ENCODE measurements at places on chromosomes 4 and X. TPM values are rescaled to one million over a fixed set of nuclear protein-coding genes. Genes with fewer than 3 reads are reported as not detected.

INPP4B gene
- 49.3 TPM for total RNA-seq

DNA sequence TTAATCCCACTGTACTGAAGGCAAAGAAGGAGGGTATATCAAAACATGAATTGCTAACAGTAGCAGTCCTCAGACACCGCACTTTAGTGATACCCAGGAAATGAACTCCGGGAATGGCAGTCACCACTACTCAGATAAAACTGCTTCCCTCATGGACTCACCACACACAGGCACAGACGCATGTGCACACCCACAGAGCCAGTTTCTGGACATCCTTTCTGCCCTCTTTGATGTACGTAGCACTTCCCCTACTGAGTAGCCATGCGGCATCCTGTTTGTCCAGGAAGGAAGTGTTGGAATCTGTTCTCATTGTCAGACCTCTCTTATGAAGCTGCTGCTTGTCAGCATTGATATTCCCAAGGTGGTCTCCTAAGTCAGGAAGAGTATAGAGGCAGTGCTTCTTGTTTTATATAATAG, 95.7 kb downstream of the DCLK2 start:
- peaks cover 64% of the 10 kb centered on the region for H3K36me3 ChIP-seq
- no peak for DNase-seq
- H3K4me1 ChIP-seq: peaks cover 90% of the 10 kb centered on the region
- H3K4me3 ChIP-seq: peak overlapping the region; percentile 6
- H3K27ac ChIP-seq: peak overlapping the region; percentile 68

SHOX gene
- 39.7 TPM for total RNA-seq

CCDC120 gene
- not detected for total RNA-seq

DNA sequence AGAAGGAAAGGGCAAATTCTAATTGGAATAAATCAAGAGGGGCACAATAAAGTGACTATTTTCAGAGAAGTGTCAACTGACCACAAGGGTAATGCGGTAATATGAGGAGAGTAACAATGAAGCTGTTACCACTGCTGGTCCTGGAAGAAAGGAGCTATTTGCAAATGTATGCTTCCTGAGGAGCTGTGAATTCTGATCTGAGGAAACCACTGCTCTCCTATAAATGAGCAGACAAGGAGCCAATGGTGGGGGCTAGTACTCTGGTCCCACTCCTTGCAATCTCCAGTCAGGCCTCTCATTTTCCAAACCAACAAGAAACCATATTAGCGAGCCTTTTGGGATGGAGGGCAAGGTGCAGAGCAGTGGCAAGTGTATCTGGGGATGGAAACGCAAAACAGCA, 770.2 kb downstream of the FSTL5 start:
- H3K4me1 ChIP-seq: no peaks in the 10 kb centered on the region
- H3K27ac ChIP-seq: no peak overlapping the region
- DNase-seq: no peak
- no peak overlapping the region for H3K4me3 ChIP-seq
- H3K36me3 ChIP-seq: no peaks in the 10 kb centered on the region

DNA sequence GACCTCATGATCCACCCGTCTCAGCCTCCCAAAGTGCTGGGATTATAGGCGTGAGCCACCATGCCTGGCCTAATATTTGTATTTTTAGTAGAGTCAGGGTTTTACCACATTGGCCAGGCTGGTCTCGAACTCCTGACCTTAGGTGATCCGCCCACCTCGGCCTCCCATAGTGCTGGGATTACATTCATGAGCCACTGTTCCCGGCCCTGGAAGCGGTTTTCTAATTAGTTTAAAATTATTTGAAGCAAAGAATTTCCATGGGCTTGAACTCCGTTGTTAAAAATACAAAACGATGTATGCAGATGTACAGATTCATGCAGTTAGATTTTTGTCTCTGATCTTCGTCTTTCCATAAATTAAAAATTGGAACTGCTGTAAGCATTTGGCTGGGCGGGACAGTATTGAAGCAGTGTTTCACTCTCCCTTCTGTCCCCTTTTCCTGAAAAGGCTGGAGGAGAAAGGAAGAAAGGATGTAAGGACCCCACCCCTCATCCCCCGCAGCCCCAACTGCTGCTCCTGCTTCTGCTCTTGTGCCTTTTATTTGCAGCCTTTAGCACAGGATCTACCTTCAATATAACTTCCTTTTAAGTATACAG, 12.0 kb downstream of the TRAPPC11 start:
- H3K27ac ChIP-seq: no peak overlapping the region
- peaks cover 12% of the 10 kb centered on the region for H3K36me3 ChIP-seq
- DNase-seq: no peak
- no peaks in the 10 kb centered on the region for H3K4me1 ChIP-seq

- no peaks in the 10 kb centered on the region for H3K36me3 ChIP-seq
- H3K4me3 ChIP-seq: no peak overlapping the region
- H3K4me1 ChIP-seq: no peaks in the 10 kb centered on the region
- peaks cover 4% of the 10 kb centered on the region for H3K27me3 ChIP-seq
- no peak overlapping the region for H3K27ac ChIP-seq
Observed at GRCh38 chrX:13828392-13828791, 11.5 kb upstream of the GPM6B start.

- H3K27me3 ChIP-seq: no peaks in the 10 kb centered on the region
- H3K36me3 ChIP-seq: peaks cover 11% of the 10 kb centered on the region
- no peak overlapping the region for H3K27ac ChIP-seq
- no peak for DNase-seq
- H3K4me3 ChIP-seq: no peak overlapping the region
Observed at GRCh38 chr4:75831856-75832405, 70.3 kb downstream of the PPEF2 start.

- no peak for DNase-seq
- H3K4me1 ChIP-seq: no peaks in the 10 kb centered on the region
- no peaks in the 10 kb centered on the region for H3K36me3 ChIP-seq
- no peak overlapping the region for H3K27ac ChIP-seq
- no peak overlapping the region for H3K4me3 ChIP-seq
Observed at GRCh38 chrX:11678158-11678557, 12.4 kb upstream of the ARHGAP6 start.

- no peaks in the 10 kb centered on the region for H3K27me3 ChIP-seq
- no peaks in the 10 kb centered on the region for H3K4me1 ChIP-seq
- no peak overlapping the region for H3K4me3 ChIP-seq
- H3K36me3 ChIP-seq: no peaks in the 10 kb centered on the region
- no peak overlapping the region for H3K27ac ChIP-seq
Observed at GRCh38 chrX:151710457-151710856, 5.4 kb upstream of the FATE1 start.

DNA sequence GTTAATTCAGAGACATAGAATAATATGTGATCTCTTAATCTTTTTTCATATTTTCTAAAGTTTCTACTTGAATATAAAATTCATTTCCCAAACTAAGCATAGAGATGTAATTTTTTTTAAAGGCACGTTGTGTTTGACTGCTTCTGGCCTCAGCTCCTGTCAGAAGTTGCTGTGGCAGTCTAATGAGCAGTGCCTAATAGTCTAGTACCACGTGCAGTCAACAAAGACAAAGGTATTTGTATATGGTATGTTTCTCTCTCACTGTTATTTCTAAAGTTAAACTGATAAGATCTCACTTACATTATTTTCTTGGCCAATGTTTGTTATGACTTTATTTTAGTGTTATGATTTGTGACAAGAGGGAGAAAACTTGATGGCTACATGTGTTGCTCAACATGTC, 48.6 kb upstream of the MCUB start:
- H3K27ac ChIP-seq: no peak overlapping the region
- no peak overlapping the region for H3K4me3 ChIP-seq
- no peaks in the 10 kb centered on the region for H3K4me1 ChIP-seq
- H3K36me3 ChIP-seq: peaks cover 22% of the 10 kb centered on the region

DNA sequence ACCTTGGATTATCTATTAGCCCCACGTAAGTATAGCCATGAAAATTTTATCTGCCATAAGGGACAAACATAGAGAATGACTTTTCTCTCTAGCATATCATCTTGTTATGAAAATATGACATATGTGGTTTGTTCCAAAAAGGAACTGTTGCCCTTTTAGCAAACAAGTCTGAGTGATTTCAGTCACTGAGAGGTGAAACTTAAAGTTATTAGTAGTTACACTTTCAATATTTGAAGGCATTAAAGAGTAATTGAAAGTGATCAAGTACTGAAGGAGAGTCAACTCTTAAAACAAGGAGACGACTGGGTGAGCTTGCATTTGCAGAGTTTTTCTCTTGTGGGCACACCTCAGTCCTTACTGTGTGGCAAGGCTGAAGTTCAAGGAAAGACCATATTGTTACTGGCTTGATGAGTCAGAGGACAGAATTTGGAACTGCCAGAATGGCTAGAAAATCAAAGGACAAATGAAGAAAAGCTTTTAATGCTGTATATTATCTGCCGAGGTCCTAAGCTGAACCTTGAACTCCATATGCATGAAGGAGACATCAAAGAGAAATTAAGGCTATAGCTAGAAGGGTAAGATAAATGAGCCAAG, 205.1 kb upstream of the EMCN start:
- H3K4me1 ChIP-seq: no peaks in the 10 kb centered on the region
- no peaks in the 10 kb centered on the region for H3K36me3 ChIP-seq
- no peak for DNase-seq
- no peaks in the 10 kb centered on the region for H3K27me3 ChIP-seq
- no peak overlapping the region for H3K4me3 ChIP-seq

DNA sequence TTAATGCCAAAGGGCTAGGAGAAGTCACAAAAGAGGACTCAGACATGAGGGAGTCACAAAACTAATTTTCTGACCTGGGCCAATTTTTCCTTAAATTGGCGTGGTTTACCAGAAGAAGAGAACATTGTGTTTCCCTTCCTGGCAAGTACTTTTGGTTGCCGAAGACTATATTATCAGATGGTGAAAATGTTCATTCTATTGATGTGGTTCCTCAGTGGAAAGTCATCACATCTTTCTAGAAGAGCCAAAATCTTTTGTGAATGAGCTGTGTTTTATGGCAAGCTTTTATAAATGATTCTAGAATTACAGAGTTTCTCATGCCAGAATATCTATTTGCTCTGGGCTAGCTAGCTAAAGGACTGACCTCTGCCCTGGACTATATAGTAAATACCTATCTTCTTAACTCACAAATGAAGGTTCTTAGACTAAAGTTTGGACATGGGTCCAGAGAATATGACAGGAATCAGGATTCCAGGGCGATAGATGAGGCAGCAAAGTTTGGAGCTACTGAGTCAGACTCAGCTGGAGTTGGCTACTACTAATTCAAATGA, 288.9 kb downstream of the IL1RAPL2 start:
- no peak overlapping the region for H3K27ac ChIP-seq
- DNase-seq: no peak
- no peaks in the 10 kb centered on the region for H3K27me3 ChIP-seq
- no peak overlapping the region for H3K4me3 ChIP-seq

DNA sequence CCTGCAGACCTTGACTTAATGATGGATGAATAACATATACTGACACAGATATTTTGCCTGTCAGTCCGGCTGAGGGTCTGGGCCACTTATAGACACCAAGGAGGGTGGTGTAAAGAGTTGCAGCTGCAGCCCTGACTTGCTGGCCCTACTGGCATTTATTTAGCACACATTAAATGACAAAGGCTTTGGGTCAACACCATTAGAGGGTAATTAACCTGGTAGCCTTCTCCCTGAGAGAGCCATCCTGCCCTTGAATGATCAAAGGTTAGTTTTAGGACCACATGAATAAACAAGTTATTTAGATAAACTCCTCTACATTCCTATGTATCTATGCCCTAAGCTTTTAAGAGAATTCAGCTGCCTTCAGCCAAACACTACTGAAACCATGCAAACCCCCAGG, 110.8 kb upstream of the DGKK start:
- H3K4me3 ChIP-seq: no peak overlapping the region
- no peak for DNase-seq
- no peak overlapping the region for H3K27ac ChIP-seq
- H3K27me3 ChIP-seq: no peaks in the 10 kb centered on the region

DNA sequence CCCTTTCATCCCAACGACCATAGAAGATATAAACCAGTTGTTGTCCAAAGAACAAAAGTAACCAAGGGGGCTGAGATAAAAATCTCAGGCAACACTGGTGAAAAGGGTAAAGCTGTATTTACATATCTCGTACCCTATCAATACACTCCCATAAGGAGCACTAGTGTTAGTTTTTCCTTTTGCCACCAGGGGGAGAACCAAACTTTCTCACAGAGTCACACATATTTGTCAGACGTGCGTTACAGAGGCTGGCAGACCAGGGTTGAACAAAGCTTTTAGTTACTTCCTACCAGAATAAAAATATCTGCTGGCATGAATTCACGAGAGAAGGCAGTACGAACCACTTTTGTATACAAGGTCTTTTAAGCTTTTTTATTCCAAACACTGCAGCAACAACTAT, 88.3 kb downstream of the AMELX start:
- peak; percentile 41 for DNase-seq
- no peak overlapping the region for H3K27ac ChIP-seq
- H3K27me3 ChIP-seq: no peaks in the 10 kb centered on the region

DNA sequence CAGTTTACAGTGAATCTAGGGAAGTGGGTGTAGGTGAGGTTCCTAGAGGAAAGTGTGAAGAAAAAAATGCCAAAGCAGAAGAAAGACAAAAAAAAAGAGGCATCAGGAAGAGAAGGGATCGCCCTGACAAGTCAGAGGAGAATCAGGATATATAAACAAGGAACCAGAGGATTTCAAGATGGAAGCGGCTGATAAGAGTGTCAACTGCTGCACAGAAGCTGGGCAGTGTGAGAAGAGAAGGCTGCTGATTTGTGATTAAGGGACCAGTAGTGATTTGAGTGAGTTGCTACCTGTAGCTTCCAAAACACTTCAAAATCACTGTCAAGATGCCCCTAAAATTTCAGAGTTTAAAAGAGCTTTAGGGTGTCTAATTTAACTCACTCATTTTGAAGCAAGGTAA, 258.2 kb downstream of the PPP3CA start:
- H3K27me3 ChIP-seq: peaks cover 1% of the 10 kb centered on the region
- H3K4me1 ChIP-seq: peaks cover 16% of the 10 kb centered on the region
- no peak overlapping the region for H3K27ac ChIP-seq
- peaks cover 10% of the 10 kb centered on the region for H3K36me3 ChIP-seq
- no peak overlapping the region for H3K4me3 ChIP-seq

- H3K36me3 ChIP-seq: no peaks in the 10 kb centered on the region
- no peak for DNase-seq
- H3K27ac ChIP-seq: no peak overlapping the region
- peaks cover 45% of the 10 kb centered on the region for H3K4me1 ChIP-seq
Observed at GRCh38 chr4:76799718-76800117, 98.2 kb downstream of the SOWAHB start.

DNA sequence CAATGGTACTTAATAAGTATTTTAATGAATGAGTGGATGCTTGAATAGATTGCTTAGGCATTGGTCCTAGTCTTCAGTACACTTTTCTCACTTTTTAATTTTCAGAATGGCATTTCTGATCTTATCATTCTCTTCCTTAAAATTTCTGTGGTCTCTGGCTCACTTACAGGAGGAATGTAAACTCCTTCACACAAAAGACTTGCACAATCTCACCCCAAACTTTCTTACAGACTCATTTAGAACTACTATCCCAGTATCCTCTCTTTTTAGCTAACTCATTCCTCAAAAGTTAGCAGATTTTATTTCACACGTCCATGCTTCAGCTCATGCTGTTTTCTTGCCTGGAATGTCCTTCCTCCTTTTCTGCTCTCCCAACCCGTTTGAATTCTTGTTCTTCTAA, 350.1 kb downstream of the GRXCR1 start:
- H3K27me3 ChIP-seq: no peaks in the 10 kb centered on the region
- H3K27ac ChIP-seq: no peak overlapping the region
- H3K4me3 ChIP-seq: no peak overlapping the region
- DNase-seq: no peak

- H3K4me1 ChIP-seq: peaks cover 56% of the 10 kb centered on the region
- no peak overlapping the region for H3K27ac ChIP-seq
- H3K36me3 ChIP-seq: peaks cover 44% of the 10 kb centered on the region
- no peak for DNase-seq
- H3K4me3 ChIP-seq: no peak overlapping the region
- no peaks in the 10 kb centered on the region for H3K27me3 ChIP-seq
Observed at GRCh38 chr4:15043226-15043625, 40.9 kb downstream of the CPEB2 start.
